ENCODE measurements at places on chromosomes 2 and 18. TPM values are rescaled to one million over a fixed set of nuclear protein-coding genes. Genes with fewer than 3 reads are reported as not detected.

GRCh38 chr2:132863961-132864360 lies 194.0 kb upstream of the LYPD1 start:
- no peak for DNase-seq

Gene REEP1
- 0.14 TPM for total RNA-seq

Gene CKAP2L
- total RNA-seq, result 30.1 TPM

DNA sequence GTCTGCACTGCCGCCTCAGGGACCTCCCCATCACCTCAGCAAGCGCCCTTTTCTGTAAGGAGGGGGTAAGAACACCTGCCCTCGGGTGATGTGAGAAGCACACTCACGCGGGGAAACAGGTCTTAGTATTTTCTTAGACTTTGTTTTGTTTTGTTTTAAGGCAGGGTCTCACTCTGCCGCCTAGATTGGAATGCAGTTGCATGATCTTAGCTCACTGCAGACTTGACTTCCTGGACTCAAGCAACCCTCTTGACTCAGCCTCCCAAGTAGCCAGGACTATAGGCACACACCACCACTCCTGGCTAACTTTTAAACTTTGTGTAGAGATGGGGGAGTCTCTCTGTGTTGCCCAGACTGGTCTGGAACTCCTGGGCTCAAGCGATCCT lies 37.1 kb downstream of the RAMP1 start:
- DNase-seq, result peak; percentile 19

Gene DSEL
- 5.0 TPM for total RNA-seq

DNA sequence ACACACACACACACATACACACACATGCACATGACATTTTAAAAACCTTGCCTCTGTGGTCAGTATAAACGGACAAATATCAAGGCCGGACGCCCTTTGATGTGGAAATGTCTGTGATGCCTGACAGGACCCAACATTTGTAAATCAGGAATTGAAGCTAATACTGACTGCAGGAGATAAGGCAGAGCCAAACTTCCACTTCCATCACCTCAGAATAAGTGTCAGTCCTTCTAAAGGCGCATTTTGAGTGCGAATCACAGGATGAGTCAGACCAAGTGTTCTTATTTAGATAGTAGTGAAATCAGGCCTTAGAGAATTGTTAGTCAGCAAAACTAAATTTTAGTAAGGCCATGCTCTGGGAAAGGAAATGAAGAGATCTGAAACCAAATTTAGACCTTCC lies 211.7 kb upstream of the LRATD1 start:
- no peak for DNase-seq

All from foreskin keratinocyte (primary cell).